Forelimb muscle (tissue), 1 donor: ENCODE measurements at places on chromosomes 5 and 9. TPM values are rescaled to one million over a fixed set of nuclear protein-coding genes. Genes with fewer than 3 reads are reported as not detected.

The PTPRD gene
- polyA plus RNA-seq = 55.8 TPM

The LCN15 gene
- 0.49 TPM for polyA plus RNA-seq

The MYOZ3 gene
- polyA plus RNA-seq = 13.7 TPM

- no peak for DNase-seq
These were observed 87.7 kb upstream of the LRRTM2 start for GRCh38 chr5:138962614-138963370.

DNA sequence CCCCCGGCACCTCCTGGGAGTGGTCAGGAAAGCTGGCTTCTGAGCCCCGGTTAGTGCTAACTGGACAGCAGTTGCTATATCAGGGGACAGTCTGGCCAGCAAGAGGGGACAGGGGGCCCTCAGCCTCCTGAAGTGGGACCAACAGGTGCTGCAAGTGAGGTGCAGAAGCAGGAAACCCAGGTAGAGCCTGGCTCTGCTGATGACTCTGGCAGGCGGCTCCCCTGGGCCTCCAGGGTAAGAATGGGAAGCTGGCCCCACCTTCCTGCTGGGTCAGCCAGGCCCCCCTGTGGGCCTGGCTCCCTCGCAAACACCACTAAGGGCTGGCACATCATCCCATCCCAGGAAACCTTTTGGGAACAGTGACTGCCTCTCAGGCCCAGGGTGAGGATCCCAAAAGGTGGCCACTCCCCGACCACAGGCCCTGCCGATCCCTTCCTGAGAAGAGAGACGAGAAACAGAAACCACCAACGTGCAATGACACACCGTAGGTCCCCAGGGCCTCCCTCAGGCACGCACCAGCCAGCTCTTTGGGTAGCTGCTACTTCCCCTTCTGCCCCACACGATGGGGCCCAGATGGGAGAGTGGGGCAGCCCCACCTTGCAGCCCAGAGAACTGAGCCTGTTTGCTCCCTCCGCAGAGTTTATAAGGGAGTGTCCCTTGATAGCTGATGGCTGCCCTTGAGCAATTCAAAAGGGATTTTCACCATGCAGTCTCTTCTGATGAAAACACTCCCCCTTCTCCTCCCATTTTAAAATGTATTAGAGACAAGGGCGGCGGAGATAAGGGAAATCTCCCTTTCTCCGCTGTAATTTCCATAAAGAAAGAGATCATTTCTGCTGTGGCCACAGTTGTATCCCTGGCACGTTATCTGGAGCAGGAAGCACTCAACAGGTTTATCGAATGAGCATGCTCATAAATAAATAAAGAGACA is 76.8 kb downstream of the STK10 start:
- no peak for DNase-seq

- DNase-seq = no peak
These were observed 112.9 kb upstream of the FER start for GRCh38 chr5:108634617-108635288.

GRCh38 chr9:136148766-136149165 is 30.1 kb upstream of the TMEM250 start:
- DNase-seq = no peak

DNA sequence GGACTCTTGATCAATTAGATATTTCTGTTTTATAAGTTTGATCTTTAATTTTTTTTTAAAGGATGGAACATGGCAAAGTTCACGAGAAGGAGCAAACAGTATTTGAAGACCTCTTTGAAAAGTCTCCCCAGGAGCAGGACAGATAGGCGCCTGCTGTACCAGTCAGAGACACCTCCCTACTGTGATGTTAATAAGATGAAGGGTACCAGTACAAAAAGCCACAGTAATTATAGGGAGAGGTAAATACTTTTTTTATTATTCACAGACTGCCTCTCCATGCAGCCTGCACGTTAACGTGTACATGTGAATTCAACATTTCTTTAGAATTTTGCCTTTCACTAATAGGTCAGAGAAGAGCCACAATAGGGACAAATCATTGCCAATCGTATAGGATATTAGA is 146.5 kb upstream of the CDH6 start:
- no peak for DNase-seq

DNA sequence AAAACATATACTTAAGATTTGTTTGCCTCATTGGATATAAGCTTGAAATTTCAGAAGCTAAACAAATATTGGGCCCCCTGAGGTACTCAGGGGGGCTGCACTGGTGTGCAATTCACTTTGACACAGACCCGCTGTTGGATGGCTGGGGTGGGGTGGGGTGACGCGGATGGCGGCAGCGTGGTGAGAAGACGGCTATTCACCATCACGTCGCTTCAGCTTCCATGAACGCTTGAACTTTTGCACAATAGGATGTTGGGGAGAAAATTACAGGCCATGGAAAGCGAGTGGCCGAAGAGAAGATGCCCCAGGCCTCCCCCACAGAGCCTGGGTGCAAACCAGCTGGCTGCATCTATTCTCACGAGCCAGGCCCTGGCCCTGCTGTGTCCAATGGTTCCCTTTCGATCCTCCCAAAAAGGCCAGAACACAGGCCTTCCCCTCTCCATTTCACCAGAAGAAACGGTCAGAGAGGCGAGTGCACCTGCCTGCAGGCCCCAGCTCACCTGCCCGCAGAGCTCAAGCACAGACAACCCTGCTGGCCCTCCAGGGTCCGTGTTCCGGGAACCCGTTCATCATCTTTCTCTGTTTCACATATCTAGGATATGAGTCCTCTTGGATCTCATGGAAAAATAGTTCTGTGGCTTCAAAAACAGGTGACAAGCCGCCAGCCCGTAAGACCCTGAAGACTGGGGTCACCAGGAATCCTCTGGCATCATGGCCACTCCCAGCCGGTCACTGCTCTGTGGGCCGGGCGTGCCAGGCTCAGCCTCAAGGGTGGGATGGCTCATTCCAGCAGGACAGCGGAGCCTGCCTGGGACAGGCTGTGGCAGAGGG is 46.8 kb upstream of the SARDH start:
- DNase-seq = no peak
